CD4-positive, alpha-beta T cell (primary cell): ENCODE measurements at places on chromosomes 12 and 14. TPM values are rescaled to one million over a fixed set of nuclear protein-coding genes. Genes with fewer than 3 reads are reported as not detected.

- H3K4me1 ChIP-seq: no peaks in the 10 kb centered on the region
- no peaks in the 10 kb centered on the region for H3K36me3 ChIP-seq
- DNase-seq: no peak
- H3K27me3 ChIP-seq: no peaks in the 10 kb centered on the region
Observed at GRCh38 chr14:57999979-58000378, 134.1 kb upstream of the SLC35F4 start.

DNA sequence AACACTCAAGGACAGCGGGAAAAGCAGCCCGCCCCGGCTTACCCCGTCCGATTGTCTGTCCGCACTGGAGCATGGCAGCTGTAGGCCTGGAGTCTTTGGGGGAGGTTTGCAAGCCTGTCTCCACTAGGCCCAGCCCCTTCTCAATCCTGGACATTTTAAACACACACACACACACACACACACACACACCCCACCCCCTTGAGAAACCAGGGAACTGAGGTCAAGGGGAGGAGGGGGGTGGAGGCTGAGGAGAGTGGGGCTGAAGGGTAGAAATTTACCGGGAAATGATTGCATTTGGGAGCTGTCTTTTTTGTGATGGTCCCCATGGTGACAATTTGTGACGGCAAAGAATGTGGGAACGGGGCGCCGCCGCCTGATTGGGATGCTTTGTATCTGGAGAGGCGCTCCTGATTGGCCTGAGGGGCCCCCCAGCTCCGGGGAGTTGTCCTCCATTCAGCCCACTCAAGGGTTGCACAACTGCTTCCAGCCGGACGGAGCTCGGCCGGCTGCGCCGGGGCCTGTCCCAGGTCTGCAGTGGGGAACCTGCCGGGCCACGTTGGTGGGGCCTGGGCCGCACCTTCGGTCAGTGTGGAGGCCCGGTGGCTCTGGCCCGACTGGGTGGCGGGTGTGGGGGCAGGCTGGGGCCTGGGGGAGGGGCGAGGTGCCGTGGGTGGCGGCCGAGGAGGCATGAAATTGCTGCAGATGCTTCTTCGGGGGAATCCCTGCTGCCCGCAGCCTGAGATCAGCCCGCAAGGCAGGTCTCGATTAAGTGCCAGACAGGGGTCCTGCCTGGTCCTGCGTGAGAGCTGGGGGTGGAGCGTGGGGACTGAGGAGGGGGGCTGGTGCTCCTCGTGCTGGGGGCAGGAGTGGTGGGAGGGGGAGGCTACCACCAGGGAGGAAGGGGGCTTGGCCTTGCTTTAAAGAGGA is at the start of gene FAM181A:
Gene FAM181A (plus strand): TSS at position 472 of the 927 bp plus-strand sequence. CDS start 942 bp downstream, outside the sequence.
- H3K4me1 ChIP-seq: no peaks in the 10 kb centered on the region
- no peak for DNase-seq

GRCh38 chr12:33245434-33245833 is 194.2 kb downstream of the SYT10 start:
- no peaks in the 10 kb centered on the region for H3K36me3 ChIP-seq
- DNase-seq: no peak
- H3K27ac ChIP-seq: no peak overlapping the region
- no peak overlapping the region for H3K4me3 ChIP-seq

- no peaks in the 10 kb centered on the region for H3K27me3 ChIP-seq
- no peaks in the 10 kb centered on the region for H3K36me3 ChIP-seq
- DNase-seq: no peak
- no peak overlapping the region for H3K27ac ChIP-seq
Observed at GRCh38 chr14:35952584-35952983, 126.4 kb downstream of the BRMS1L start.

GRCh38 chr12:7303230-7303629 is 642 bp upstream of the ACSM4 start:
- DNase-seq: no peak
- H3K4me1 ChIP-seq: no peaks in the 10 kb centered on the region
- no peak overlapping the region for H3K4me3 ChIP-seq
- no peaks in the 10 kb centered on the region for H3K27me3 ChIP-seq

GRCh38 chr12:117528538-117528937 is 167.1 kb upstream of the NOS1 start:
- H3K27ac ChIP-seq: no peak overlapping the region
- H3K27me3 ChIP-seq: no peaks in the 10 kb centered on the region
- no peaks in the 10 kb centered on the region for H3K4me1 ChIP-seq
- no peak for DNase-seq

DNA sequence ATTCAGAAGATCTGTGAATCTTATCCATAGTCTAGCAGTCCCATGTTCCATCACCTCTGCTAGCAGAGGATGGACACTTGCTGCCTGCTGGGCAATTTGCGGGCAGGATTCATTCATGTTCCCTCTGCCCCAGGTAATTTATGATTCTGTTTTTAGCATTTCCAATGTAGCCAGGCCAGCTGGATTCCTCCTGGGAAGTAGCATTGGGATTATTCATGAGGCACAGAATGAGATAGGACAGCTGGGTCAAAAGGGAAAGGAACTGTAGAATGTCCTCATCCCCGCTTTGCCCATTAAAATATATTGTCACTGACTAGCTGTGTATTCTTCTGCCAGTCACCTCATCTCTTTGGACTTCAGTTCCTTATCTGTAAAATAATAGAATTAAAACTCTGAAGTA is 68.7 kb downstream of the SLC35F4 start:
- no peaks in the 10 kb centered on the region for H3K4me1 ChIP-seq
- H3K27ac ChIP-seq: no peak overlapping the region
- no peak for DNase-seq
- no peaks in the 10 kb centered on the region for H3K36me3 ChIP-seq

The AKAP3 gene
- 2.0 TPM for total RNA-seq
